Activated CD8-positive, alpha-beta memory T cell treated with anti-CD3 and anti-CD28 coated beads for 4 hours (primary cell): ENCODE measurements at places on chromosomes 12 and 14.
A peak's percentile ranks its signal among the peaks of the same experiment; 100 is the strongest.

DNA sequence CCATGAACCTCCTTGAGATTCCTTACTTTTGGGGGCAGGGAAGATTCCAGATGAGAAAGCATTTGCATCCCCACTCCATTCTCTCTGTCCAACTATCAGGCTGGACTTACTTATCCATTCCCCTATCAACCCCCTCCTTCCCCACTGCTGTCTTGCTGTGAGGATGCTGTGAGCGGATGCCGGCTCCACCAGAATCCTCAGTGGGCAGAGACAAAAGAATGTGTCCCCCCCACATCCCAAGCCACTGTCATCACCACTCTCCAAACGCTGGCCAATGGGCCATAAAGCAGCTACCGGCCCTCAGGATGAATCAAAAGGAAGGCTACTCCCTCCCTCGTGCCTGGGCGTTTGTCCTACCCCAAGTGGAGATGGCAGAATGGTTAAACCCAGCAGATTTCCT lies 173.0 kb upstream of the NTF3 start:
- no peak for DNase-seq

- peak; percentile 23 for DNase-seq
Observed at GRCh38 chr12:57063991-57064685, 14.2 kb upstream of the MYO1A start.

DNA sequence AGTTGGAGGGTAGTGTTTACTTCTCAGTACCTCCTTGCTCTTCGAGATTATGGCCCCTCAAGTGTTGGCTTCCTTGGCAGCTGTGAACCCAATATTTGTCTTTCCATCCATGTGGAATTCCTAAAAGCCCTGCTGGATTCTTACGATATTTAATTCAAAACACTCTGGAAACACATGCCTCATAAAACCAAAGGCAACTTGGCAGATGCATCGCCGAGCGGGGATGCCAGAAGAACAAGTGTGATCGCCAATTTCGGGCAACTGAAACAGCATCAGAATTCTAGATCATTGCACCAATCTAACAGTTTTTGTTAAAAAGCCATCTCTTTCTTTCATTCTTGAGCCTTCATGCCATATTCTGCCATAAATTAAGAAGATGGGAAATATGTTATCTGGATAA lies 934.4 kb downstream of the AACS start:
- no peak for DNase-seq

GRCh38 chr12:14256121-14256520 lies 109.4 kb upstream of the ATF7IP start:
- peak; percentile 15 for DNase-seq

DNA sequence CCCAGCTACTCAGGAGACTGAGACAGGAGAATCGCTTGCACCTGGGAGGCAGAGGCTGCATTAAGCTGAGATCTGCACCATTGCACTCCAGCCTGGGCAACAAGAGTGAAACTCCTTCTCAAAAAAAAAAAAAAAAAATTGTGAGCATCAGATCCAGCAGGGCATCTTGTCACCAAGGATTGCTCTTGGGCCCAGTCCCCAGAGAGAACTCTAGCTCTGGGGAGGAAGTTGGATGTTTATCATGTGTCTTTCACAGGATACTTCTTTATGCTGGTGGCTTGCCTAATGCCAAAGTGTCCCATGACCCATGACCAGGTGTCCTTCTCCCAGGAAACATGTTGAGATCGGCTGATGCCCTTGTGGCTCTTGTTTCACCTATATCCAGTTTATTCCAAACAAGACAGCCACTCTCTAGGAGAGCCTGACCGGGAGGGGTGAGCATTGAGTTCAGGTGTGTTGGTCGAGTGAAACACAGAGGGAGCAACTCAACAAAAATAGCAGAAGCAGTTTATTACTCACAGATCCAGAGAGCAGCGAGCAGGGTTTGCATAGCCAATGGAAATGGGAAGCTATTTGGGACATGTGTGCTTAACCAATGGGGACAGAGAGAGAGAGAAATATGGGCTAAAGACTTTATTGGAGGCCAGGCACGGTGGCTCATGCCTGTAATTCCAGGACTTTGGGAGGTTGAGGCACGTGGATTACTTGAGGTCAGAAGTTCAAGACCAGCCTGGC lies 6.6 kb upstream of the TCHP start:
- DNase-seq, result no peak

- DNase-seq, result no peak
Observed at GRCh38 chr12:45720069-45720468, 9.4 kb upstream of the ARID2 start.

DNA sequence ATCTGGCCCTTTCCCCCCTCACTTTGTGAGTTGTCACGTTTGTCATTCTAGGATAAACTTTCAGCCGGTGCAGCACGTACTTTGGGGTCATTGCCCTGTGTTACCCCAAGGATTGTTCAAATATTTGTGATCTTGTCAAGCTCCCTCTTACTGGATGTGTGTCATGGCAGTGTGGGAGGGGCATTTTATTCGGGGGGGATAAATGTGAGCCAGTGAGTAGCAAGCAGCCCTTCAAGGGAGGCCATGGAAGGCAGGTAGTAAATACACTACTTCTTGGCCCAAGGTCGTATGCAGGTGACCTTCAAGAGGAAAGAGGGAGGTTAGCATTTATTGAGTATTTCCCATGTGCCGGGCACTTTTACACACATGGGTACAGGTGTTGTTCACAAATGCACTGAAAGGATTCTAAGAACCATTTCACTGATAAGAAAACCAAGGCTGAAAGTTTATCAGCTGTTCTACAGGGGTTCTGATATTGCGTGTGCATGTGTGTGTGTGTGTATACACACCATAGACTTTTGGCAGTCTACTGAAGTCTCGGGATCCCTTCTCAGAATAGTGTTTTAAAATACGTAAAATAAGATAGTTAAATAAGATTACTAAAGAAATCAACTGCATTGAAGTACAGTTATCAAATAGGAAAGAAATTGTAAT lies 410.3 kb upstream of the TBX3 start:
- no peak for DNase-seq

GRCh38 chr12:102964872-102965271 lies 7.4 kb downstream of the ASCL1 start:
- no peak for DNase-seq

GRCh38 chr12:64700532-64700931 lies 58.7 kb downstream of the GNS start:
- DNase-seq, result no peak

DNA sequence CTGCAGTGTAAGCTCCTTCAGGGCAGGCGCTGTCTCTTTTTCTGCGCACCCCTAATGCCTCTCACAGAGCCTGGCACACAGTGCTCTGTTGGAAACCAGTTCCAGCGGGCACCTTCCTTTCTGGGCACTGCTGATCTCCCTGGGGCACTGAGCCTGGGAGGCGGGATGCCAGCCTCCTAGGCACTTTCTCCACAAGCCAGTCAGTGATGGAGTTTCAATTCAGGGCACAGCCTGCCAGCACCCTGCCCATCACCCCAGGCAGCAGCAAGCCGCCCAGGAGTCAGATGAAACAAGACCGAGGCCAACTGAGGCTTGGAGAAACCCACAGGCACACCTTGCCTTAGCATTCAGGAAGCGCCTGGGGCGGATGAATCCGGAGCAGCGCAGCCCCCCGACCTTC lies 5.7 kb upstream of the CTDSP2 start:
- no peak for DNase-seq

DNA sequence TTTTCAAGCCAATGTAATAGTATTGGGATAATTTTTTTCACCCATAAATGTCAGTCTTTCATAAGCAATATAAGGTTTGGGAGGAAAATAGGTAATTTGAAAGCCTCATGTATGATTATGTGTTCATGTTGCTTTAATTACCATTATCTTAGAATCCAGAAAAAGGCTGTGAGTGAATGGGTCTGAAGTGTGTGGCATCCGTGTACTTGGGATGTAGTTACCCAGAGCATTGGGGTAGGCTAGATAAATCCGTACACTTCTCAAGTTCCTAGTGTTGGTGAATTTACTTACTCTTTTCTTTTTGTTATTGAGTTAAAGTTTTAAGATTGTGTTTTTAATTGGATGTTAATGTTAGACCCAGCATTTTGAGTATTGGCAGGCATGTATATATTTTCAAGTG lies 104.4 kb downstream of the FGD4 start:
- DNase-seq, result no peak
